ENCODE measurements at places on chromosomes 1 and 21.

GRCh38 chr1:45016767-45017166, 4.7 kb downstream of the UROD start:
- no peak for DNase-seq

DNA sequence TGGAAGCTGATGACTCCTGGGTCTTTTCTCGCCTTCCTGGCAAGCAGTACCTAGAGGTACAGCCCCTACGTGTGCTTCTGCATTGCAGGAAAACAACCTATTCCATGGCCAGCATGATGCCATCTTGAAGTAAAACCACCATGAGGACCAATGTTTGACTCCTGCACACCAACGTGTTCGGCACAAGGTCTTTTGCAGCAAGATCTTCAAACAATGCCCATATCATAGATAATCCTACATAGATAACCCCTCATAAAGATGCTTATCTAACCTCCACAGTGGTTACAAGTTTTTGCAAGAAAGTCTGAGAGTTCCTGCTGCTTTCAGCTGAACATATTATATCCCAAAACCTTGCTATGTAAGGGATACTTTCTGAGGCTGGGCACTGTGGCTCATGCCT, 141.1 kb upstream of the MAP1LC3C start:
- DNase-seq, result no peak

- DNase-seq, result no peak
These were observed at the start of gene APCS for GRCh38 chr1:159587461-159587951. Gene APCS (plus strand): TSS chr1:159587826. CDS start chr1:159587922, 96 bp downstream.

GRCh38 chr1:229478852-229479251, 29.3 kb downstream of the NUP133 start:
- DNase-seq, result no peak

DNA sequence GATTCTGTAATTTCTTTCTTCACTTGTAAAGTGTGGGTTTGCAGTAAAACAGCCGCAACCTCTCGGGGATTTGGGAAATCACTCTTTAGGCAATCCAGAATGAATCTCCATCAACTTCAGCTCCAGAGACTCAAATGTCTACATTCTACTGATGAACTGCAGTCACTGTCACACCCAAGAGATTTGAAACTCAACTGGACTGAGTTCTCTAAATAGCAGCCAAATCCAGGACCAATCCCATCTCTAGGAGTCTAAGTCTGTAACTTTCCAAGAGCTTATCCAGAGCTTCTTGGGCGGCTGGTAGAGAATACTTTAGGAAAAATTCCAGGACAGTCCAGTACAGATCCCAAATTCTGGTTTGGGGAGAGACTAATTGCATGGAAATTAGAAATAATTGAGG, 62.9 kb downstream of the ADAMTS1 start:
- no peak for DNase-seq

DNA sequence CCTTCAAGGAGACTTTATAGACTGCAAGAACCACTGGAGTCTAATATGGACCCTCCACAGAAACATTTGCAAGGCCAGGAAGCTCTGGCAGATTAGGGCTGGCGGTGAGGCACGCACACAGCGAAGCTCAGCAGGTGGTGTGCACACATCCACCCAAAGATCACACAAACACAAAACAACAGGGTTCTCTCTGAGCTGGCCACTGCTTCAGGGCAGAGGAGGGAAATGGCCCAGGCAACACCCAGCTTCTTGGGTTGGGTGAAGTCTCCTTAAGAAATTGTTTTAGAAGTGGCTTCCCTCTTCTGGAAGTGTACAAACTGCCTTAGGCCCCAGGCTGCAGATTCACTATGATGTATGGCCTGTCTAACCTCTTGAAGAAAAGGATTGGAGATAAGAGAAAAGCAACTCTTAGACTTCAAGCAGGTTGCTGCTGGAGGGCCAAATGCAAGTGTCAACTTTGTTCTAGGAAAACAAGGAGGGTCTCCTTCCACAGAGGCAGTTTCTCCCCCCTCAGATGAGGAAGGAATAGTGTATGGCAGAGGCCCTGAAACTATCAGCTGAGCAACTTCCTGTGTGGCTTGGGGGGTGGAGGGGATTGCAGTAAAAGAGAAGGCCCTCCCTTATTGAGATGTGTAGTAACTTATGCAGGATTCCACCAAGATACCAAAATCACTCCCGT, 2.0 kb downstream of the RCSD1 start:
- DNase-seq, result no peak

DNA sequence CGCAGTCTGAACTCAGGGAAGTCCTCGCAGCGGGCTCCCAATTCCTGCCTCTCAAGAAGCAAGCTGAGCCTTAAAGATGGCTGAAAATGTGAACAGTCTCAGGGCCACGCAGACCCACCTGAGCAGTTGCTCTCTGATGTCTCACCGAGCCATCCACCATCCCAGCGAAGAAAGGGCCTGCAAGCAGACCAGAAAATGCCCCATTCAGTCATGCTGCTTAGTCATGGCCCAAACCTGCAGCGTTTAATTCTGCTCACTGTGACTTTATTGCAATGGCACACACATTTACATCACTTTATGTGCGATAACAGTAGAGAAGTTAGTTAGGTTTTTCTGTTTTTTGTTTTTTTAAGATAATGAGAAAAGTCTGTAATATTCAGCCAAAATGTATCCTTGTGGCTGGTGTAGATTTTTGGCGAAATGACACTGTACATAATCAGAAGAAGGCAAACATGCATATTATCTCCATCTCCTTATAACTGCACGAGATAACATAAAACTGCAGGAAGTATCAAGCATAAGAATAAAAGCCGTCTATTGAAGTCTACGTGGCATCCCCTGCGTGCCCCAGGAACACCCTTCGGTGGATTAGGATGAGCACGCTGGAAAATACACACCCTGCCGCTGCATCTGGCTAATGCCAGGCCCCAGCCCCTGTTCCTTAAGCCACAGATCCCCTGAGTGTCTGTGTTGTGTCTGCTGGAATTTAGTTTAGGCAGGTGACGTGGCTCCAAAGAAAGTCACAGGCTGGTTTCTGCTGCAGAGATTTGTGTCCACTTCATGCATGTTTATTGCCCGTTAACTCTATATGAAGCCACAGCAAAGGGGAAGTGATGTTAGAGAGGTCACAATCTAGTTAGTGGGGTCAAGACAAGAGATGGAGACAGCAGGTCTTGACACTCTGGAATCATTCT, 119.8 kb upstream of the IRF2BP2 start:
- no peak for DNase-seq

DNA sequence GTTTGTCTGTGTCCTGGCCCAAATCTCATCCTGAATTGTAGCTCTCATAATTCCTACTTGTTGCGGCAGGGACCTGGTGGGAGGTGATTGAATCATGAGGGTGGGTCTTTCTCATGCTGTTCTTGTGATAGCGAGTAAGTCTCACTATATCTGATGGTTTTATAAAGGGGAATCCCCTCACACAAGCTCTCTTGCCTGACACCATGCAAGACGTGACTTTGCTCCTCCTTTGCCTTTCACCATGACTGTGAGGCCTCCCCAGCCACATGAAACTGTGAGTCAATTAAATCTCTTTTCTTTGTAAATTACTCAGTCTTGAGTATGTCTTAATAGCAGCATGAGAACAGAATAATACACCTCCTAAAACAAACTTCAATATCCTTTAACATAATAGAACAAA, 1065.6 kb downstream of the PLA2G4A start:
- DNase-seq, result no peak

DNA sequence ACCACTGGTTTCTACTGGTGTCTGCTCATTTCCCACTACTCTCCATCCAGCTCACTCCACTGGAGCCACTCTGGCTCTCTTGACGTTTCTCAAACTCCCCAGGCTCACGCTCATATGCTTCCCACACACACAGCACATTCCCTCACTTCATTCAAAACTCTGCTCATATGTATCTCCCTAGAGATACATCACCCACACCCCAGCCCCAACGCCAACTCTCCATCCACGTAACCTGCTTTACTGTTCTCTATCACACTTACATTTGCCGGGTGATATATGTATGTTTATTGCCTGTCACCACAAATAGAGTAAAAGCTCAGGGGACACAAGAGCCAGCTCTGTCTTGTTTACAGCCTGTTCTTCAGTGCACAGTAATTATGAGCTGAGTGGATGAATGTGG, 22.2 kb downstream of the EBNA1BP2 start:
- no peak for DNase-seq
